ENCODE measurements at places on chromosomes 7 and 10.

DNA sequence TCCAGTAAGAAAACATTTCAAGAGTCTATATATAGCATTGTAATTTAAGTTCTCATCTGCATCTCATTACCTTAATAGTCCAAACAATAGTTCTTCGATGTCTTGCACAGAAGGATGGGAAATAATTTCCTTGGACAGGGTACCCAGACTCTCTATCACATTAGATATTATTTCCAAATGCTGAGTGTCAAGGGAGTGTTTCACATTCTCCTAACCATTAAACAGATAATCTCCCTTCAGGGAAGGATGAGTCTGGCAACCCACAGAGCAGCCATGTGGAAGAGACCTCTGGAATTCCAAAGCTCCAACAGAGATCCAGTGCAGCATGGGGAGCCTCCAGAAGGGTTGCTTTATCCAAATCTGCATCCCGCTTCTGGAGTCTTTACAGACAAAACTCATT lies 89.6 kb downstream of the FZD1 start:
- ATAC-seq, result no peak

- no peak for ATAC-seq
Measured at GRCh38 chr7:137354961-137355360, 11.4 kb upstream of the PTN start.

- no peak for ATAC-seq
Measured at GRCh38 chr7:34487391-34488115, 170.5 kb upstream of the NPSR1 start.

GRCh38 chr10:91978585-91978984 lies 55.0 kb downstream of the BTAF1 start:
- no peak for ATAC-seq

DNA sequence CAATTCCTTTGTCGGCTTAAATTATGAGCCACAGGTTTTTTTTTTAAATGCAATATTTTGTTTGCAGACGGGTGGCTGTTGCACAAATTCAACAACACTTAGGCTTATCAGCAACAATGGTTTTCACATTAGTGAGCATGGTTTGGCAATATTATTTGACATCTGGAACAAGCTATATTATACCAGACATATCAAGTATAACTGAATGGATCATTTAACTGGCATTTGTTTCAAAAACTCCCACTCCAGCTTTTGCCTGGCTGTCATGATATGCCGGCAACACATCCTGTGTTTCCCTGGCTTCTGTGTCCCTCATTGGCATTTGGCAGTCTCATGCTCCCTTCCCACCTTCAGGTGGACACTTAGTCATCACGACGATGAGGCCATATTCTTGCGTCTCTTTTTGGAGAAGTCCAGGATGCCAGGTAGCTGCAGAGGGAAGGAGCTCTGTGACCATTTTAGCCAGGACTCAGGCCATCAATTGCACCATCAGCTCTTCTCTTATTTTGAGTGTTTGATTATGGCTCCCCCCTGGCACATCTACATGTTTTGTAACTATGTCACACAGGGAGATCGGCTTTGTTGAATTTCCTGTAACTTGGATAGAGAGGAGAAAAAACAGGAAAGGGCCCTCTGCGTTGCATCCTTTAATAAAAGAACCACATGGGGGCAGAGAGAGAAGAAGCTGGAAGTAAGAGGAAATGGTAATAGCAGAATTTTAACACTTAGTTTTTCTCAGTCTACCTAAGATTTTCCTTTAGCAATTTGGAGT lies 413.9 kb downstream of the LRMDA start:
- ATAC-seq, result no peak

- peak; percentile 96 for ATAC-seq
Measured at GRCh38 chr10:29681676-29682448, 47.1 kb upstream of the SVIL start.

DNA sequence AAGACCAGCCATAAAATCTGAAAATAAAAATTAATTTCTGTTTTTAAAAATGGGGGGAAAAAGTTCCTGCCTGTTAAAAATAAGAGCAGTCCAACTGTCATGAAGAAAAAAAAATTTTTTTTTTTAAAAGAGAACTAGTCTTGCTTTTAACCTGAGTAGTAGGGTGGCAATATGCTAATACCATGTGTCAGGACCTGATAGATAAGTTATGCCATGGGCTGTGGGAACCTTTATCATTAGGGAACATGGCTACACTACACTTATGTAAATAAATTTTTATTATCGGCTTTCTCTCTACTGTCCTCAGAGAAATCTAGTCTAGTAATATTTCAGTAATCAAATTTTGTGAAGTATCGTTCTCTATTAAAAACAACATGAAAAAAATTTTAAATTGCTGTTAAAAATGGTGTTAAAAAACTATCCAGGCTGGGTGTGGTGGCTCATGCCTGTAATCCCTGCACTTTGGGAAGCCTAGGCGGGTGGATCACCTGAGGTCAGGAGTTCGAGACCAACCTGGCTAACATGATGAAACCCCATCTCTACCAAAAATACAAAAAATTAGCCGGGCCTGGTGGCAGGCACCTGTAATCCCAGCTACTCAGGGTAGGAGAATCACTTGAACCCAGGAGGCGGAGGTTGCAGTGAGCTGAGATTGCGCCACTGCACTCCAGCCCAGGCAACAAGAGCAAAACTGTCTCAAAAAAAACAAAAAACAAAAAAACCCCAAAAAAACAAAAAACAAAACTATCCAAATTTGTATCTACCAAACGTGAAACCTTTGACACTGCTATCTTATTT lies 20.7 kb downstream of the NT5C3A start:
- ATAC-seq, result no peak

- no peak for ATAC-seq
Measured at GRCh38 chr10:63058236-63058635, 74.9 kb upstream of the NRBF2 start.

GRCh38 chr7:6446838-6447580 lies 745 bp downstream of the DAGLB start:
- peak; percentile 47 for ATAC-seq

DNA sequence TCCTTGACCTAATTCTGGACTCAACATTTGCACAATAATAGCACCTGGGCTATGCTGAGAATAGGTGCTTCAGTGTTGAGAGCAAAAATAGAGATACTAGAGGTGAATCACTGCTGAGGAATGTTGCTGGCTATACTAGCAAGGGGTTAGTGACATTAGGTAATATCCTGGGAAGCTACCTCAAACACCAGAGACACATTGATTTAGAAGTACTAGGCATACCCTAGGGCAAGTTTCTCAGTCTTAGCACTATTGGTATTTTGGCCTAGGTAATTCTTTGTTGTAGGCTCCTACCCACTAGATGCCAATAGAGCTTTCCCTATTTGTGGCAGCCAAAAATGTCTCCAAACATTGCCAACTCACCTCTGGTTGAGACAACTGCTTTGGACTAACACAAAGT lies 484.0 kb upstream of the MBL2 start:
- no peak for ATAC-seq

DNA sequence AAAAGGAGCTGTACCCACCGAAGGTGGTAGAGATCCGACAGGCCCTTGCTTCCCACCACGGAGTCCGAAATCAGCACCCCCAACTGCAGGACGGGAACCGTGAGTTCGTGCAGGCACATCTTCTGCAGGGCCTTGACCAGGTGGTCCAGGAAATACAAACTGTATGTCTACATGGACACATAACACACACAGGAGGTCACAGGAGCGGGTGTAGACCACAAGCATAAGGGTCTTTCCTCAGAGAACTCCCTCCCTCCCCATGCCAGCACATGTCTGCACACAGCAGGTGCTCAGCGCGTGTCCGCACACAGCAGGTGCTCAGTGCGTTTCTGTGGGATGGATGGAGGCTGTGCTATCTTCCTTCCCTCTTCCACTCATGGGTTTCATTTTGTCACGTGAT lies 69.7 kb downstream of the CFAP46 start:
- ATAC-seq, result no peak

GRCh38 chr10:49613165-49613881 lies 514 bp upstream of the CHAT start:
- ATAC-seq, result no peak

DNA sequence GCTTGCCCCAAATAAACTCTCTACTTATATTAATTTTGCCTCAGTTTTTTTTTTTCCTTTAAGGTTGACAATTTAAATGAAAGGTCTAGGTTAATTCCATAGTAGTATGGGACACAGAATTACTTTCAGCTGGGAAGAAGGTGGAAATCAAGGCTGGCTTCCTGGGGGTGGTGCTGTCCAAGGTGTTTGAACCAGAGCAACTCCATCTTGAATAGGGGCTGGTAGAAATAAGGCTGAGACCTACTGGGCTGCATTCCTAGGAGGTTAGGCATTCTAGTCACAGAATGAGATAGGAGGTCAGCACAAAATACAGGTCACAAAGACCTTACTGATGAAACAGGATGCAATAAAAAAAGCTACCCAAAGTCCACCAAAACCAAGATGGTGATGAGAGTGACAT lies 1190.8 kb upstream of the AUTS2 start:
- no peak for ATAC-seq

DNA sequence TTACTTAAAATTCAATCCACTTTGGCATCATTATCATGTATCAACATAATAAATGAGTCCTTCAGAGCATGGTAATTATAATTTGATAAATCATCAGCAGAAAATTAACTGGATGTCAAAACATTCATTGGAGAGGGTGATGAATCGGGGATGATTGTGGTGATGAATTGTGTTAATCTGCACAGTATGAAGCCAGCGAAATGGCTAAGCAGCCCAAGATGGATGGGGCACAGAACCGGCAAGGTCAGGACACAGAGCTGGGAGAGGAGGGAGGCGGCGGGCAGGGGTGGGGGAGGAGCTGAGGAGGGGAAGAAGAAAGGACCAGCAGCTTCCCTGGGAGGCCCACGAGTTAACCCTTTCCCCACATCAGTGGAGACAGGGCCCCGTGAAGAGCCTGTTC lies 536.1 kb downstream of the LRMDA start:
- no peak for ATAC-seq

- no peak for ATAC-seq
Measured at GRCh38 chr10:49360271-49361177, 35.4 kb downstream of the DRGX start.

- no peak for ATAC-seq
Measured at GRCh38 chr7:11155883-11156282, 182.2 kb downstream of the PHF14 start.

GRCh38 chr7:152520861-152521302 lies 85.1 kb upstream of the KMT2C start:
- ATAC-seq, result no peak

GRCh38 chr10:91887272-91888076 lies 21.8 kb downstream of the FGFBP3 start:
- peak; percentile 72 for ATAC-seq

GRCh38 chr7:98133621-98134303 lies 27.1 kb downstream of the LMTK2 start:
- ATAC-seq, result peak; percentile 33

DNA sequence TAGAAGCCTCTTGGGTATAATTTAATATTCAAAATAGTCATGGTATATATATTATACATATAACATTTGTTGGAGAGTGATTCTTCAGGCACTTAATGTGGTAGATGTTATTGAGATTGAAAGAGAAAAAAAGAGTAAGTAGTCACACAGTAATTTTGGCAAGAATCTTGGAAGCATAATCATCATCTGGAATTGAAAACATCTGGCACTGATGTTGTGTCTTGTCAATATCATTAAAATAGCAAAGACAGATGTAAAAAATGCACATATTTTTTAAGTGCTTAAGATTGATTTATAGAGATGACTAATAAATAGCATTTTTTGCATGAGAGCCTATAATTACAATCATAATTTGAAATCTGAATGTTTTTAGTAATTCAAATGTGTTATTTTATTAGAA lies 9.5 kb downstream of the SEMA3D start:
- no peak for ATAC-seq

GRCh38 chr7:20362574-20363253 lies 32.0 kb downstream of the ITGB8 start:
- ATAC-seq, result no peak

DNA sequence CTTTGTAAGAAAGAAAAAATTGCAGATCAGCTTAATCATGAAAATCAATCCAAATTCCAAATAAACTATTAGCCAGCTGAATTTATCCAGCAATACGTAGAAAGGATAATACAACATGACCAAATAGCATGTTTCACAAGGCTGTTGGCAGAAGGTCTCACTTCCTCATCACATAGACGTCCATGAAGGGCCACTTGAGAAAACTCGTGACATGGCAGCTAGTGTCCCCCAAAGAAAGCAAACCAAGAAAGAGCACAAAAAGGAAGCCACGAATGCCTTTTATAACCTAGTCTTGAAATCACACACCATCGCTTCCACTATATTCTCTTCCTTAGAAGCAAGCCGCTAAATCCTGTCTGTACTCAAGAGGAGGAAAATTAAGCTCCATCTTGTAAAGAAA lies 105.6 kb upstream of the NRBF2 start:
- no peak for ATAC-seq

- peak; percentile 68 for ATAC-seq
Measured at GRCh38 chr10:102449321-102450123, 1.8 kb downstream of the C10orf95 start.

DNA sequence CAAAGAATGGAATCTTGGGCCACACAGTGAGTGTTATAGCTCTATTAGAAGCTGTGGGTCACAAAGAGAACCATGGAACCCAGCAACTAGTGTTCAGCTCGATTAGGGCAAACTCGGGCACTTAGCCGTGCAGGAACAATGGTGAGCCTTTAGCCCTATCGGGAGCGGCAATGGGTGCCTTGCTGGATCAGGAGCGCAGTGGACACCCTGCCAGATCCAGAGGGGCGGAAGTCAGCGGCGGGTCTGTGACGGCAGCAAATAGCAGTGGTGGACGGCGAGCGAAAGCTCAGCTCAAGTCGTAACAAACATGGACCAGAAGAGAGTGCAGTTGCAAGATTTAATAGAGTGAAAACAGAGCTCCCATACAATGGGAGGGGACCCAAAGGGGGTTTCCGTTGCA lies 43.9 kb upstream of the NRG3 start:
- no peak for ATAC-seq

- ATAC-seq, result no peak
Measured at GRCh38 chr7:33870120-33870519, 35.2 kb upstream of the BMPER start.

- no peak for ATAC-seq
Measured at GRCh38 chr10:92200564-92200963, 90.3 kb downstream of the CPEB3 start.

DNA sequence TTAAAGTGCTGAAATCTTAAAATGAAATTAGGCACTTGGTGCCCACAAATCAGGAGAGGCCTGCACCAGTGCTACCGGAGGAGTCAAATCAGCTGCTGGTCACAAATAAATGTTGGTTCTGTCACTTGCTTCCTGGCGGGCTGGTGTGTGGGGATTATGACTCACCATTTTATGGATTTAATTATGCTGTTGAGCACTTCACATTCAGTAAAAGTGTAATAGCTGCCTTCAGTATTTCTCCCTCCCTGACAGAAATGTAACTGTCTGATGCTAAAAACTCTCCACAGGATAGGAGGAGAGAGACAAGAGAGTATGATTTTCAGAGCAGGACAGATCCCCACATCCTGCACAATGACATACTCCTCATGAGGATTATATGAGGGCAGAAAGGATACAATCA lies 186.0 kb downstream of the JAZF1 start:
- ATAC-seq, result no peak

- no peak for ATAC-seq
Measured at GRCh38 chr7:77989981-77990566, 191.5 kb downstream of the PHTF2 start.

DNA sequence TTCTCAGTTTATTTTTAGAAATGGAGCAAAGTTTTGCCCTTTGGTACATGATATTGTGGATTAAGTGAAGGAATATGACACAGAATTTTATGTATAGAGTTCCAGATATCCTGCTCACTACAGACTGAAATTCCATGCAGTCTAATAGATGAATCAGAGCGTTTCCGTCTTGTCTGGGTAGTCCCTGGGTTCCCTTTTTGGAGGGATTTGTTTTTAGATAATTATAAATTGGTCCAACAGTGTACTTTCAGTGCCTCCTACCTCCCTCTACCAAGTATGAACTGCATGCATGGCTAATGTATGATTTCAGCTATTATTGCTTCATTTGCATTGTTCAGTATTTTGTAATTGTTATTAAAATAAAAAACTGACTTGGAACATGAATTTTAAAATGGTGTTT lies 74.4 kb downstream of the SEPTIN7 start:
- no peak for ATAC-seq

All from activated T-helper 17 cell treated with anti-CD3 and anti-CD28 coated beads, Interleukin-2, amount 50 U/mL, for 72 hours (primary cell).